M059J (cell line): ENCODE measurements at places on chromosomes 5 and 9. TPM values are rescaled to one million over a fixed set of nuclear protein-coding genes. Genes with fewer than 3 reads are reported as not detected.

- DNase-seq = no peak
These were observed 578.4 kb upstream of the WWC1 start for GRCh38 chr5:167712986-167713585.

DNA sequence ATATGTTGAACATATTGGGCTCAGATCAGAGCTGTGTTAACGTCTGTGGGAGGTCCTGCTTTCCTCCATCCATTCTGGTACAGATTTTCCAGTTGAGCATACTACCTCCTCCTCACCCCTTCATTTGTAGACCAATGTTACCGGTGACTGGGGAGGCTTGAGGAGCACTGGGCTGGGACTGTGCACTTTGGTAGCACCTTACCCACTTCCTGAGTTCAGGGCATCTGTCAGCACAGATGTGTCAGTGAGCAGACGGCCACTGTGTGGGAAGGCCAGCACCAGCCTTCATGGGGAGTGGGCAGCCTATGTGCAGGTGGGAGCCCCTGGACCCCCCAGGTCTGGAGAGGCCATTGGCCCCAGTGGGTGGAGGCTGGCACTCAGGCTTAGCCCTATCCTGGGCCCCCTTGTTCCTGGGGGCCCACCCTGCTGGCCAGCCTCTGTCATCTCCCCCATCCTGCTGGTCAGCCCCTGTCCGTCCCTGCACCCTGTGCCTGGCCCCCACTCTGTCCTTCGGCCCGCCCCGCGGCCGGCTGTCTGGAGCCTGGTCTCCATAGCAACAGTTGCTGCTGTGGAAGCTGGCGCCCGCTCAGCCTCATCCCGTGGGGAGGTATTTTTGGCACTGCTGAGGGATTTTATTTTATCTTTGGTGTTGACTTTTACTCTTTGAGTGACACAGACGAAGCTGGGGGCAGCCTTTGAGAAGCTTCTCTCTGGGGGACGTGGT lies 21.3 kb downstream of the WNK2 start:
- DNase-seq = peak; percentile 32

DNA sequence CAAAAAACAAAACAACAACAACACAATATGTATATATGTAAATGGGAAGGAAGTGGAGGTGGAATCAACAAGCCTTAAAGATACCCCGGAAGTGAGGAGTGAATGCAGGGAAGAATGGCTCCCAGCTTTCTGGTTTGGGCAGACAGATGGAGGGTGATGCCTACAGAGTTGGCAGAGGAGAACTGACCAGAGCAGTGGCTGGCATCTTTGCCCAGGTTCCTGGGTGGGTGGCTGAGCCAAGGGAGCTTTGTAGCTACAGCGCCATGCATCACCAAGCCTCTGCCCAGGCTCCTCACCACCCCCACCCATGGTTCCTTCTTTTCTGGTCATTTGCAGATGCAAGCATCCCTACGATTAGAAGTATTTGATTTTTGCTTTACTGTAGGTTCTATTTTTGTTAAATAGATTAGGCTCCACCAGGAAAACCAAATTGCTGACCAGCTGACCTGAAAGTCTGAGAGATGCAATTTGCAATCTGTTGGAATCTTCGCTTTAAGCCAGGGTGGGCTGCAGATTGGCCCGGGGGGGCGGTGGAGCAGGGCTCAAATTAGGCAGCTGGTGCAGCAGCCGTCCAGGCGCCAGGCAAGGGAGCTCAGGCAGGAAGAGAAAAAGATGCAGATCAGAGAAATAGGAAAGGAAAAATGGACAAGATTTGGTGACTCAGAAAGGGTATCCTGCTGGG lies 163.3 kb upstream of the TBC1D2 start:
- DNase-seq = no peak

GRCh38 chr9:137015976-137016375 lies 12.1 kb downstream of the ABCA2 start:
- DNase-seq = no peak

DNA sequence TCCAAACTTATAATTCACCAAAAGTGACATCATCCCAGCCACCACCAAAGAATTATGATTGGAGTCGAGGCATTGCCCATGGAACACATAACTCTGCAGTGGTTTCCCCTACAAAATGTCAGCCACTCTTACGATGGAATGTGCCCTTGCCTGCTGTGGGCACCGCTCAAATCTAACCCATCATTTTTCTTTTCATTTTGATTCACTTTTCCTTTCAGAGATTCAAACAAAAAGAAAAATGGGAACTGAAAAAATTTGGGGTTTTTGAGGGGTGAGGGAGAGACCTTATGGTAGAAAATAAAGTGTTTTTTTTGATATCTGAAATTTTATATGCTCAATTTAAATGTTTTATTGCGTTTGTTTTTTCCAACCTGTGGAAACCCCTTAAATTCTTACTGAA lies 28.1 kb downstream of the SMARCA2 start:
- DNase-seq = no peak

- DNase-seq = no peak
These were observed 4.2 kb downstream of the LOX start for GRCh38 chr5:122073864-122074263.

DNA sequence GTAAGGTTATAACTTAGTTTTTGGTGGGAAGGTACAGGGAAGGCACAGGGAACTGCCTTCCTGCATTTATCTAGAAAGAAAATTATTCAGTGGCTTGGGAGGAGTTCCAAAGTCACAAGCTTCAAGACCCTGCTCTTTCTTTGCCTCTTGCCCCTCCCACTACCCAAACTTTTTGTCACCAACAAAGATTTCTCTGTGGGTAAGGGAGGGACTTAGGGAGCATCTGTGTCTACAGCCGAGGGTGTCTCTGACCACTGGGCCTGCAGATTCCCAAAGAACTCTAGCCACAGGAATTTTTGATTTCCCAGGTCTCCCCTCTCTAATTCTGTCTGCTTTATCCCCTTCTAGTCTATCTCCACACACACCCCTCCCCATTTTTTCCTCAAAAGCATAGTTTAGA lies 2.1 kb downstream of the ECSCR start:
- DNase-seq = peak; percentile 42

- no peak for DNase-seq
These were observed 533.1 kb downstream of the NTRK2 start for GRCh38 chr9:85202596-85202995.

- DNase-seq = no peak
These were observed 45.6 kb downstream of the AOPEP start for GRCh38 chr9:94772144-94772543.

DNA sequence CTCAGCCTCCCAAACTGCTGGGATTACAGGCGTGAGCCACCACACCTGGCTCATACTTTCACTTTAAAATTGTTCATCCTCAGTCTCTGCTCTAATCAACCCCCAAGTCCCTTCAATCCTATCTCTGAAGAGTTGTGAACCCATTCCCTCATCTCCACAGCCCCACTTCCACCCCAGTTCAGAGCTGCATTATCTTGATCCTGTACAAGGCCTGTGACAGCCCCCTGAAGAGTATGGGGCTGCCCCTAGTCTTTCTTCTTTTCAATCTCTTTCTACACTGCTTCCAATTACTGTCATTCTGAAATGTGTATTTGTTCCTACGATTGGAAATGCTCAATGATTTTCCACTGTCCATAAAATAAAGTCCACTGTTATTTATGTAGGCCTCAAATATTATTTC lies 588.3 kb downstream of the RAB3C start:
- DNase-seq = no peak

GRCh38 chr9:31135567-31135966 lies 1248.9 kb upstream of the ACO1 start:
- no peak for DNase-seq

- DNase-seq = no peak
These were observed 56.3 kb downstream of the CETN3 start for GRCh38 chr5:90353254-90353653.

DNA sequence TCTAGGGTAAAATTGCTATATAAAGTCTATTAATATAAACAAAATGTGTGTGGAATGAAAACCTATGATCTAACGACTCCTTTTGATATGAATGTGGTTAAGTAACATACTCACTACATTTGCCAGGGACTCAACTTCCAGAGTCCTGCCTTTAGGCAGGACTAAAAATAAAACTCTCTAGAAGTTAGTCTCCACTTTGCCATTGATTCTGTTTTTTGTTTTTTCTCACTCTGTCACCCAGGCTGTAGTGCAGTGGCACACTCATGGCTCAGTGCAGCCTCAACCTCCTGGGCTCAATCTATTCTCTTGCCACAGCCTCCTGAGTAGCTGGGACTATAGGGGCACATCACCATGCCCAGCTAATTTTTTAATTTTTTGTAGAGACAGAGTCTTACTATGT lies 30.0 kb downstream of the ZCCHC10 start:
- no peak for DNase-seq

DNA sequence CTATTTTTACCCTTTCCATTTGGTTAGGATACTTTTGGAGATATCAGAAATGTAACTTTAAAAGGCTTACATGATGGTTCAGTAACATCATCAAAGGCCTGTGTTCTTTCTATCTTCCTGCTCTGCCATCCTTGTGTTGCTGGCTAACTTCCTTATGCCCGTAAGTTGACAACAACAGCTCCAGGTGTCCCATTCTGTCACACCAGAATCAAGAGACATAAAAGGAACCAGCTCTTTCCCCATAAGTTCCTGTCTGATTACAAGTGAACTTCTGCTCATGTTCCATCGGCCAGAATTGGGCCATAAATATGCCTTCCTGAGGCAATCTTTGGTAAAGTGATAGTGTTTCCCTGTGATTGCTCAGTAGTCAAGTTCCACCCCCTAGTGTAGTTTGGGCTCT lies 92.4 kb downstream of the FAM170A start:
- DNase-seq = no peak

- peak; percentile 8 for DNase-seq
These were observed 136.2 kb downstream of the CDH6 start for GRCh38 chr5:31329715-31330114.

GRCh38 chr9:76667521-76667957 lies 96.7 kb upstream of the PCA3 start:
- peak; percentile 88 for DNase-seq

DNA sequence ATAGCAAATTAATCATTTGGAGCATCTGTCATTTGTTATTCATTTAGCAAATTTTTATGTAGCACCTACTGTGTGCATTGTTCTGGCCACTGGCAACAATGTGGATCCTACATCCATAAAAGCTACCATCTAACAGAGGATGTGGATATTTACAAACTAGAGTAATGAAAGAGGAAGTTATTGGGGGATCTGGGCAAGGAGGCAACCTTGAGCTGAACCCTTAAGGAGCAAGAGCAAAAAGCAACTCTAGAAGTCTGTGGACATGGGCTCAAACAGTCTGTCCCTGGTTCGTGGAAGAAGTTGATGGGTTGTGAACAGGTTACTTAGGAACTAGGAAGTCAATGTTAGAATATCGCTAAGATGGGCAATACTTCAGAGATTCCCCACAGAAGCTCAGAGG lies 259.9 kb downstream of the SYK start:
- no peak for DNase-seq

DNA sequence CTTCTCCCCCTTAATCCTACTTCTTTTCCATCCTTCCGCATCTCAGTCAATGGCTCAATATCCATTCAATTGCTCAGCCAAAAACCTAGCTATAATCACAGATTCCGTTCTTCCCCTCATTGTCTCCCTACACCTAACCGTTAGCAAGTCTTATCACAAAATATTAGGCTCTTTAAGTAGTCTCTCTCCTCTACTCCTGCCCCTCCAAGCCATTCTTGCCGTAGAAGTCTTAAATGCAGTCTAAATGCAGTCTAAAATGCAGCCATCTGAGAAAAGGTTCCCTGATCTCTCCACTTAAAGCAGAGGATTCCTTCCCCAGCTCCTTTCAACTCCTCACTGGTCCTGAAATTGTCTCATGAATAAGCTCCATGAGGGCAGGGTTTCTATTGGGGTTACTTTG lies 57.8 kb downstream of the ELL2 start:
- no peak for DNase-seq

- no peak for DNase-seq
These were observed 2.8 kb upstream of the ARRDC1 start for GRCh38 chr9:137602661-137603060.

GRCh38 chr9:38233343-38233742 lies 159.2 kb upstream of the ALDH1B1 start:
- DNase-seq = no peak

DNA sequence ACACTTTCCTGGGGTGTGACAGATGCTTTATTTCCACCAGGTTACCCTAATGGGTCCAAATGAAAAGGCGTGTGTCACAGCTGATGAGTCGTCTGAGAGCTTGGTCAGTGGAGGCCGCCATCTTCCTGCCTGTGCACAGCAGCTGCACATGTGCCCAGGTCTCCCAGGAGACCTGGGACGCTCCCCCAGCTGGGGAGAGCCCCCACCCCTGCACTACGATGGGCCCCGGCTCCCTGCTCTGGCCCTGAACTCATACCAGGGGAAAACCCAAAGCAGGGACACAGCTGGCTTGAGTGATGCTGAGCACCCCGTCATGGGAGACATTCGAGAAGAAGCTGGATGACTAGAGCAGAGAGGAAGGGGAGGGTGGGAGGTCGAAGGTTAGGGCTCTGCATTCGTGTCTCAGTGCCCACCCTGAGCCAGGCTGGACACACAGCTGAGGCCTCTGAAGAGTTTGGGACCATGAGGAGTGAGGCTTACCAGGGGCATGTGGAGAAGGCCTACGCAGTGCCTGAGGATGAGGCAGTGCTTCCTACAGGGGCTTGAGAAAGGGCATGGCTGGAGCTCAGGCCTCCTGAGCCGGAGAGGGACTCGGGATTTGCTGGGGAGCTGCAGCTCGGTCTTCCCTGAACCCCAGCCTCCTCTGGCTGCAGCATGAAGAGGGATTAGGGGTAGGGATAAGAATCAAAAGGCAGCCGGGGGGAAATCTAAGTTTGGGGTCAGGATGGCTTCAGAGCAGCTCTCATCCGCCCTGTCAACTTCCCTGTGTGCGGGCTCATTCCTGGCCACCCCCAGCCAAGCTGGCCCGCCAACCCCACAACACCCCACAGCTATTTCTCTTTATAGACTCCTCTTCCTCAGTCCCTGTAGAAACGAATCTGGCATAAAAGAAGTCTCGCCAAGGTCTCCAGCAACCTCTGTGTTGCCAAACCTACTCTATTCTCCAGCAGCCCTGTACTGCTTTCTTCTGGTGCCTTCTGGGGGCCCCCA lies 42.2 kb upstream of the RNU6ATAC start:
- DNase-seq = no peak

The IPO11 gene
- total RNA-seq = 24.5 and 30.1 TPM in 2 replicates

The MORN5 gene
- total RNA-seq = not detected in 2 replicates

The FXN gene
- 6.3 and 7.4 TPM in 2 replicates for total RNA-seq

The NR5A1 gene
- total RNA-seq = 0.02 TPM in 1 of 2 replicates, not detected in the other

The ACOT12 gene
- not detected in 2 replicates for total RNA-seq

The NNT gene
- 44.2 and 76.1 TPM in 2 replicates for total RNA-seq

The COL27A1 gene
- total RNA-seq = 0.44 and 2.0 TPM in 2 replicates

The TMEFF1 gene
- 0.05 and 4.0 TPM in 2 replicates for total RNA-seq

The SLCO6A1 gene
- total RNA-seq = not detected in 2 replicates

The TLR4 gene
- total RNA-seq = 12.5 and 16.9 TPM in 2 replicates

The OR1J2 gene
- total RNA-seq = not detected in 2 replicates

The MPDZ gene
- total RNA-seq = 9.5 and 17.2 TPM in 2 replicates

The ZNF618 gene
- 4.6 and 5.7 TPM in 2 replicates for total RNA-seq

The C9orf153 gene
- not detected in 2 replicates for total RNA-seq

The ZFP37 gene
- 1.4 and 3.1 TPM in 2 replicates for total RNA-seq

The PCSK5 gene
- 0.07 and 0.10 TPM in 2 replicates for total RNA-seq
